ENCODE measurements at places on chromosomes 12 and 14.

GRCh38 chr12:117919479-117919878 lies 49.3 kb downstream of the KSR2 start:
- no peak for DNase-seq

GRCh38 chr14:78242086-78242485 lies 71.9 kb downstream of the NRXN3 start:
- no peak for DNase-seq

DNA sequence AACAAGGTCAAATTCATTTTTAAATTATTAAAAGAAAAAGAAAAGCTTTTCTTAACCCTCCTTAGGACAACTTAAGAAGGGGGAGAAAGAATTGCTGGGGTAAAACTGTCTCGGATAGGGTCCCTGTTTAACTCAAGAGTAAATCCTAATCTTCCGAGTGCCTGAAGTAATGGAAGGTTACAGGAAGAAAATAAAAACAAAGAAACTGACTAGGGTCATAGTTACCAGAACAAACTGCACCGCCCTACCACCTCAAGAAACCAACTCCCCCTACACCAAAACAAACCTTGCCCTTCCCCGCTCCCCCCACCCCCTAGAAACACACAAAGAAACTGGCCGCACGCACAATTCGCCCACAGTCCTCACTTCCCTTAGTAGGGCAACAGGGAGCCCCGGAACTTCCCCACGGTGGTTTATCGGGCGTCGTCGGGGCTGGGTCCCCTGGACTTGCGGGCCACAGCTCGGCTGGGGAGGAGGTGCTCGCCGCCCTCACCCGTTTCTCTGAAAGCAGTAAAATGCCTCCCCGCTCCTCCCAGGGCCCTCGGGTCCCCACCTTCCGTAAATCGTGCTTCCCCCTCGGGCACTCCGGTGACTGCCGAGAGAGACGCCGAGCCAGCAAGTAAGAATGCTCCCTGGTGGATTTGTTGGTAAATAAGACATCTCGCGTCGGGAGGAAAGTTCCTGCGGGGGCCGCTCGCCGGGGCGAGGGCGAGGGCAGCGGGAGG lies 2.4 kb downstream of the SINHCAF start:
- DNase-seq: peak; percentile 48

GRCh38 chr12:96812153-96812552 lies 94.9 kb upstream of the NEDD1 start:
- no peak for DNase-seq

- DNase-seq: no peak
These were observed 47.4 kb downstream of the TRAFD1 start for GRCh38 chr12:112172556-112173324.

GRCh38 chr14:99432485-99432884 lies 48.2 kb downstream of the SETD3 start:
- DNase-seq: no peak

- DNase-seq: peak; percentile 56
These were observed 630 bp downstream of the FOS start for GRCh38 chr14:75279153-75279762.

GRCh38 chr12:122138181-122138580 lies 35.8 kb downstream of the IL31 start:
- DNase-seq: no peak

DNA sequence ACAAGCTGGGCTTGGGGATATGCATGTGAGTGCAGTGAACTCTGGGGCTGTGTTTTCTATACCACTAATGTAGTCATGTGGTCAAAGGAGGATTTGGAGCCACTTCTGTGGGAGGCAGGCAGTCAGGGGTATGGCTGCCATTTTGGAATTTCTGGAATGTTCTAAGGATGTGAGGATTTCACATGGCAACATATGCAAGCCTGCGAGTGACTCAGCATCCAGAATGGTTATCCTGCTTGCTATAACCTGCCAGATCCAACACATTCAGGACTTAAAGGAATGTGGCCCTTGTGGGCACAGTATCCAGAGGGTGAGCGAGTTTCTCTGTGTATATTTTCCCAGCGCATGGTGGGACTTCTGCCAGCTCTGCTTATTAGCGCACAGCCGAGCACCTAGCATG lies 249.2 kb upstream of the PWP1 start:
- no peak for DNase-seq

DNA sequence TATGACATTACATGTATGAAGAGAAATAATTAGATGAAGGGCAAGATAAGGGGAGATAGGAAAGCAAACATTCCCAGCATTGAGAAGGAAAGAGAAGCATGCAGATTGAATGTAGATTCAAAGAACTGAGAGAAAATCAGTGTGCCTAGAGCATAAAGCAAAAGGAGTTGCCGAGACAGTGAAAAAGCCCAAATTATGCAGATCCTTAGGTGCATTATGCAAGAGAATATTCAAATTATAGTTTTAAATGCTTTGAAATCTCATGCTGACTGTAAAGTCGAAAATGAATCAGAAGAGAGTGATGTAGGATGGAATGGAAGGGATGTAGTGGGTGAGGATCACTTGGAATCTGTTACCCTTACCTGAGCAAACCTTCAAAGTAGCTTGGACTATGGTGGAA lies 49.9 kb downstream of the PPP4R4 start:
- no peak for DNase-seq

DNA sequence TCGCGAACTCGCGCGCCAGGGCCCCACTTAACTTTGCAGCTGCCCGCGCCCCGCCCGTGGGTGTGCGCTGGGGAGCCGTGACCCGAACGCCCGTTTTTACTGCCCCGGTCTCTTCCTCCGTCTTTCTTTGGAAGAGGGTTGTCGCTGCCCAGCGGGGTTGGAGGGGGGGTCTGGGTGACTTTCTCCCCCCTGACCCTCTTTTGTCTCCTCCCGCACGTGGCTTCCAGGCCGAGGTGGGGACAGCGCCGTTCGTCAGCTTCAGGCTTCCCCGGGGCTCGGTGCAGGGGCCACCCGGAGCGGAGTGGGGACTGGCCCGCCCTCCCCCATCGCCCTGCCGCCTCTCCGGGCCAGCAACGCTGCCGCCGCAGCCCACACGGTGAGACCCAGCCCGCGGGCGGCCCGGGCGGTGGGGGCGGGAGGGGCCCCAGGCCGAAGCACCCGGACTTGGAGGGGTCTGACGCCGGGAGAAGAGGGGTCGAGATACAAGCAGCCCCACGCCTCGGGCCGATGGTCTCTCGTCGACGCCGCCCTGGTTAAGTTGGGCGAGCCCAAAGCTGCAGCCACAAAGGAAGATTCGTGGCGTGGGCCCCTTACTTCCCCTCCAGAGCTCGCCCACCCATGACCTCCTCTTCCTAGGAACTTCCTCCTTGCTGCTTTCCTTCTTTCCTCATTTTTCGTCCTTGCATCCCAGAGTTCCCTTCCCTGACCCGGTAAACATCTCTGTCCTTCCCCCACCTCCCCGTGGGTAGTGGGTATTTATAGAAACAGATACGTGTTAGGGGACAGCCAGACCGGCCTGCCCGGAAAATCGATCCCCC lies 1.2 kb downstream of the DYRK2 start:
- peak; percentile 46 for DNase-seq

- peak; percentile 2 for DNase-seq
These were observed 35.8 kb upstream of the FBXO33 start for GRCh38 chr14:39467889-39468524.

GRCh38 chr12:67078957-67079356 lies 190.2 kb upstream of the CAND1 start:
- DNase-seq: no peak

DNA sequence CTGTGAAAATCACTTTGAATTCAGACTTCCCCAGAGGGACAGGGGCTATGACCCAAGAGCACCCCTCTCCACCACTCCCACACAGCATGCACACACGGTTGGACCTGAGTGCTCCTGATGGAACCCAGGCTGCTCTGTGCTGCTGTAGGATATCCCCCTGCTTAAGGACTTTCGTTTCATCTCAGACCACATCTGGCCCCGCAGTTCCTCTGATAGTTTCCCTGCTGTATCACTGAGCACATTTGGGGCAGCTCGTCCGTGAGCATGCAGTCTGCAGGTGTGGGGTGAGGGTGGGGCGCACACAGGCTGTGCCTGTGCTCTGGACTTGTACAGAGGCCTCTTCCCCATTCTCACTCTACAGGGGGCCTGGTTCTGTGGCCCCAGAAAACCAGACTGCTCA lies 345.2 kb upstream of the FKBP4 start:
- DNase-seq: no peak

DNA sequence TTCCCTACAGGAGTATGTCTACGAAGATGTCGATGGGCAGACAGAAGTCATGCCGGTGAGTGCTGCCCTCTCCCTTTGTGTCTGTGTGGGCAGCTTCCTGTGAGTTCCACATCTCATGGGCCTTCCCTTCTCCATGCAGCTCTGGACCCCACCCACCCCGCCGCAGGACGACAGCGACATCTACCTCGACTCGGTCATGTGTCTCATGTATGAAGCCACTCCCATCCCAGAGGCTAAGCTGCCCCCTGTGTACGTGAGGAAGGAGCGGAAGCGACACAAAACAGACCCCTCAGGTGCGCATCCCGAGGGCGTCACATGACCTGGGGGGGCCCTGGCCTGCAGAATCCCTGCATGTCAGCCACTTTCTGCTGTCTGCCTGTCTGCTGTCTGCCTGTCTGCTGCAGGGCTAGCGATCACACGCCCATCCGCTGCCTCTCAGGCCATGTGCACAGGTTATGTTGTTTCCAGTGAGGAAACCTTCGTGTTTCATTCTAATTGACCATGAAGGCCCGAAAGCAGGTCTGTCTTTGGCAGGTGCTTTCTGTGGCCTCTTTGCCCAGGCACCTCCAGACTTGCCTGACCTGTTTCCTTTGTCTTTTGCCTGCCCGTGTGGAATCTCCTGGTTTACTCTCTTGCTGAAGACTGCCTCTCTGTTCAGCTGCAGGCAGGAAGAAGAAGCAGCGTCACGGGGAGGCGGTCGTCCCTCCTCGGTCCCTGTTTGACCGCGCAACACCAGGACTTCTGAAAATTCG lies 95.1 kb downstream of the EP400 start:
- no peak for DNase-seq

DNA sequence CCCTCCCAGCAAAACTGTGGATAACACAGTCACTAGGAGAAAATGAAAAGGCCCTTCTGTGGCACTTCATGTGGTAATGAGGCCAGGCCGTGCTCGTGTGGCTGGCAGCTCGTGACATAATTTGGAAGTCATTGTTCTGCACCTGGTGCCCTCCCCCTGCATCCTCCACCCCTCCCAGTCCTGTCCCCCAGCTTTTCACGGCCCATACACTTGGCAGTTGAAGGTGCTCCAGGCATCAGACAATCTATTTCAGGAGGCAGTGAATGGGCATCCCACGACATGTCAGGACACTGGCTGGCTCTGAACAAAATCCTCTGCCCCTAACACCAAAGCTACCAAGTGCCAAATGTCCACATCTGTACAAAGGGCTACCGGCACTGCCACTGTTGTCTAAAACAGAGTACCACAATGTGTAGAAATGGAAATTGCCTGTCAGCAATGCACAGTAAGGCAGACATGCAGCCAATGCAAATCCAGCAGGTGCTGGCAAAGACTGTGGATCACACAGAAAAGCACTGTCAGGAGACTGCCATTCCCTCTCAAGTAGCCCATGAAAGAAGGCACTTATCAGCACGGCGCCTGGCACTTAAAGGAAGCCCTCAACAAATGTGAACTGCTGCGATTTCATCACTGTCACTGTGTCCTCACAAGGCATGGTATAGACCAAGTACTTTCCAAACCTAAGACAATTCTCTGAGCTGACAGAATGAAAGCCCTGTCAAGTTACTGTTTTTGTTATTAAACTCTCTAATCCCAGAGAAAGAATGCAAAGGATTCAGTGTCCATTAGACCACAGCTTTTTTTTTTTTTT lies 39.1 kb downstream of the CORO1C start:
- DNase-seq: no peak

GRCh38 chr12:111715279-111715678 lies 29.4 kb downstream of the ACAD10 start:
- no peak for DNase-seq

GRCh38 chr14:94560751-94561655 lies at the start of gene SERPINA4:
SERPINA4 (plus strand) TSS chr14:94561442; CDS start chr14:94563483, 2,041 bp downstream.
- no peak for DNase-seq

- DNase-seq: no peak
These were observed 370.3 kb downstream of the BCL11B start for GRCh38 chr14:98901511-98902205.

- DNase-seq: no peak
These were observed 339.0 kb downstream of the FUT8 start for GRCh38 chr14:65751510-65751909.

DNA sequence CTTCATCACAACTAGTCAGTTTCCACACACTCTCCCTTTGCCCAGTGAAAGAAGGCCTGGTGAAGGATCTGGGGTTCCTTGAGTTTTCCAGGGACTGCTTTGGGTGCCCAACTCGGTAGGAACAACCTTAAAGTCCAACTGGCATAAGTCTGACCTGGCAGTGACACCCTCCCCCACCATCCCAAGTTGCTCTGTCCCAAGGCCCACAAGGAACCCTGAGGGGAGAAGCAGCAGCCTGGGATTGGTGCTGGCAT lies 1.6 kb downstream of the KMT2D start:
- no peak for DNase-seq

DNA sequence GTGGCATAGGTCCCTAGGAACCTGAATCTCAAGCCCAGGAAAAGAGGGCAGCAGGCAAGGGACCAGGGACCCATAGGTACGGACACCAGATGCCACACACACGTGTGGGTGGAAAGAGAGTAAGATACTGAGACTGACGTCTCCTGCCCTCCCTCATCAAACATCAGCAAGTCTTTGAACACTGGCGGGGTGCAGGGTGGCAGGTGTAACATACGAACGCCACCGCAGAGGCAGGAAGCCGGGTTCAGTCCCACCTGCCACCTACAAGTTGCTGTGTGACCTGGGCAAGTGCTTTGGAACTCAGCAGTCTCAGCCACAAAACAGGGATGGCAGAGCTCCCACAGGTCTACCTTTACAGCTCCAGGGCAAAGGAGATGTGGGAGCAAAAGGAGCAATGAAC lies 11.1 kb downstream of the ACTN1 start:
- peak; percentile 42 for DNase-seq

DNA sequence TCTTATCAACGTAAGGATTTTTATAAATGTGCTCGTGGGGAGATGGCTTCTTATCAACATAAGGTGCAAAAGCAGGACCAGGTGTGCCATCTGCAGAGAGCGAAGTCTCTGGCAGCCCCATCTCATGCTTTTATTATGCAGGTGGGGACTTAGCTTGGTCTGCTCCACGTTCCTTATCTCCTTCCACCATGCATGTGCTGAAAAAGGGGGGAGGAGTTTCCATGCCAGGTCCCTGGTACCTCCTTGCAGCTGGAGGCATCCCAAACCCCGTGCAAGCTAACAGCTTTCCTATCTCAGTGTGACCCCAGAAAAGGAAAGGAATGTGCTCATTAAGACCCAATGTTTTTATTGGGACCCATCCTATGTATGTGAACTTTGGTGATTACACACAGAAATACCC lies 608.5 kb downstream of the TMEM121 start:
- no peak for DNase-seq

DNA sequence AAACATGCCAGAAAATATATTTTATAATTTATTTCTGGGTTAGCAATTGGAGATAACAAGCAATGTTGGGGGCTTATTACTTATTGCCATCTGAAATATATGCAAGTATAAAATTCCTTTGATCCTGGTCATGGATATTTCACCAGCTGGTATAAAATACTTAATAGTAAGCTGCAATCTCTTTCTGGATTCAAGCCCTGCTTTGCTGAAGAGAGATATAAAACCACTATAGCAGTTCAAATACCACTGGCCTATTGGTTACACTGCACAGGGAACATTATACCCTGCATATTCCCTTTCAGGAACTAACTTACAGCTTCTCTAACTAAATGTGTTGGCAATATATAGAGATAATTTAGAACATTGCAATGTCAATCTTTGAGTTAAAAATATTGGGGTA lies 546.2 kb upstream of the ATP2B1 start:
- no peak for DNase-seq
